Stimulated activated CD8-positive, alpha-beta memory T cell treated with anti-CD3 and anti-CD28 coated beads, Interleukin-2, amount 100 ng/mL, for 48 hours (primary cell): ENCODE measurements at places on chromosomes 6 and 20.

GRCh38 chr6:100415768-100416167 is 49.0 kb downstream of the SIM1 start:
- no peak for DNase-seq

GRCh38 chr20:62134735-62135231 is 8.4 kb downstream of the PSMA7 start:
- DNase-seq = no peak

- DNase-seq = no peak
These were observed 24.8 kb downstream of the TASP1 start for GRCh38 chr20:13613917-13614316.

GRCh38 chr6:56655996-56656395 is 13.3 kb upstream of the DST start:
- DNase-seq = no peak

- DNase-seq = no peak
These were observed 48.1 kb upstream of the HLA-E start for GRCh38 chr6:30441171-30441570.

GRCh38 chr20:20368418-20369249 is 730 bp downstream of the INSM1 start:
- no peak for DNase-seq

- DNase-seq = no peak
These were observed 459.8 kb upstream of the CITED2 start for GRCh38 chr6:139834232-139834631.

GRCh38 chr20:9114709-9115108 is 45.8 kb downstream of the PLCB4 start:
- DNase-seq = no peak

DNA sequence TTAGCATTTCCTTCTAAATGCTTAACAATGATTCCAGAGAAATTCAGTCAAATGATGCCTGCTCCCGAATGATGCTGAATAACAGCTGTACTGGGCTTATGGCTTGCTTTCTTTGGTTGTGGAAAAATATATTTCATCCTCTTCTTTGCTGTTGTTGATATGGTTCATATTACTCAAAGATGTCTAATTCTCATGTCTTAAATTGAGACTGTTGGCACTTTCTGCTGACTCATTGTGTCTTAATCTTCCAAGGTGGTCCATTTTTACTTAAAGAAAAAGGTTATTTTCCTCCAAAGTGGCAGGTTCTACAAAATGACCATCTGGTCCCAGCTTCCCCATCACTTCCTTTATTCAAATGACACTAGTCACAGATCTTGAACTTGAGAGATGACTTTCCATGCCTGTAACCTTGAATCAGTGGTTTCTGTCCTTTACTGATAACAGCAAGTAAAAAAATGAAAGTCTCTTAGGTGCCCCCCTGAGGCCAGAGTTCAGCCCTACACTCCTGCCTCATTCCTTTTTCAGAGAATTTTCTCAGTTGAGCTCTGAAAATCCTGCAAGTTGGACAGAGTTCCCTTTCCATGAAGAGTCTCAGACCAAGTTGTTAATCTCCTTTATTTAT is 6.9 kb downstream of the SNAP25 start:
- no peak for DNase-seq

GRCh38 chr6:99611148-99611547 is 4.5 kb downstream of the PRDM13 start:
- no peak for DNase-seq

DNA sequence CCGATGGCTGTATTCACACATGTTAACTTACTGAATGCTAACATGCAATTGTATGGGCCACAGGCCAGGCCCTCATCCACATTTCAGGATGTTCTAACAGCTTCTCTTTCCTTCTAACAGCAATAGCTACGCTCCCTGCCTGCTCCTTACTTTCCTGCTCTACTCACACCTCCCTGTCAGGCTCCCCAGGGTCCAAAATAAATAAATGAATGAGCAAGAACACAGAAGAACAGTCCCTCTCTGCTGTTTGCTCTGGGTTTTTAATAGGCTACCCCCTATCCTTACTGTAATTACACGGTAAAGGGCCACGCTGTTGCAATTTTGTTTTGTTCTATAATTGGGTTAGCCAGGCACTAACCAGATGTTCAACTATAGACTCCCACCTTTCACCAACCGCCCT is 135.6 kb downstream of the GMDS start:
- DNase-seq = no peak

DNA sequence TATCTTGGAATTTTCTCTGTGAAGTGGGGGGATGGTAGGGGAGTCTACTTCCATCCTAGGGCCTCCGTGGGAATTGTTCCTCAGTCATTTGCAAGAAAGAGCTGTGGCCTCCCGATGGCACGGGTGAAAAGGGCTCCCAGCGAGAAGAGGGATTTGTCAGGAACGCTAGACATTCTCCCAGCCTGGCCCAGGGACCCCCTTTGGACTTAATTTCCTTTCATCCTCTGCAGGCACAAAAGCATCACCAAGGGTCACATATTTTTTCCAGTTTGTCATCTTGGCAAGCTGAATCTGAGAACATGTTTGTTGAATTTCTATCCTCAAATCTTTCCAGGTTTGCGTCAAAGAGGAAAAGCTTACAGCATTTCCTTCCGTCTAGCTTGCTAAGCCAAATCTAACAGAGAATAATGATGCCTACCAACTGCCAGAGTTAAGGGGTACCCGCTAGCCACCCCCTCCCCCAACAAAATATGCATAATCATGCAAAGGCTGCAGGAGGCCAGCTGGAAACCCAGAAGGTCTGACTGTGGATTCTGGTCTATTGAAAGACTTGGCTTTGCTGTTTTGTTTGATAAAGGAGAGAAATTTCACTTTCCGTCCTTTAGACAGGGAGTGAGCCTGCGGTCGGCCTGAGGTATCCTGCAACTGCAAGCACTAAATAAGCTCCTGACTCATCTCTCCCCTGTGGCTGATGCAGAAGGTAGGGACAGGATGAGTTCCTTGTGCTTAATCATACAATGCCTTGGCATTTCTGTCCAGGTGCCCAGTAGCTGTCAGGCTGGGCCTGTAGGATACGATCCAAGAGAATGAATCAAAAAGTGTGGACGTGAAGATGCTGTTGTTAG is 23.1 kb downstream of the PSMG4 start:
- DNase-seq = no peak

DNA sequence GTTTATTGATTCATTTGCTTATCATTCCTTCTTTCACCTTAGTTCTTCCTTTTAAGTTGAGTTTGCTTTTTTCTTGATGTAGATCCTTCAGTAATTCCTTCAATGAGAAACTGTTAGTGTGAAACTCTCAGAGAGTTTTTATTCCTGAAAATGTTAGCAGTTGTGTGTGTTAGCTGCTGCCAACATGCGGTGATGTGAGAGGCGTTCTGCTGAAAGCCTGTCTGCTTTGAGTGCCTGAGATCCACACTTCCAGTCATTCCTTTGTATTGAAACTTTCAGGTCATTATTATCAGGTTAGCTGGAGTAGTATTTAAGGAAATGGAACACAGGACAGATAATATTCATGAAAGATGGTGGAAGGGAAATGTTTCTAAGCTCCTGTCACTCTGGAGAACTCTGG is 70.0 kb upstream of the SUPT3H start:
- DNase-seq = no peak

- no peak for DNase-seq
These were observed 111.8 kb downstream of the MCHR2 start for GRCh38 chr6:99882128-99882702.

DNA sequence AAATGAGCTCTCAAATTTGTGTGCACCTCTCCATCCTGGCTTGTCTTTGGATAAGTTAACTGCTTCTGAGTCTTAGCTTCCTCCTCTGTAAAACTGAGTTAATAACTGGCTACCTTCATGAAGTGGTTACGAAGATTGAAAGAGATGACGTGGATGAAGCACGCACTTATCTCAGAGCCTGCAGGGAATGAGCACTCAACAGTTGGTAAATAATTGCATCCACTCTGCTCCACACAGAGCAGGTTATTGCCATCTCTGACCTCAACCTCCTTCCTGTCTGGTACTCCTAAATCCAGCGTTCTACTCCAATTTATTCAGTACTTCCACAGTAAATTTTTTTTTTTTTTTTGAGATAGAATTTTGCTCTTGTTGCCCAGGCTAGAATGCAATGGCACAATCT is 6.9 kb downstream of the AURKA start:
- no peak for DNase-seq

DNA sequence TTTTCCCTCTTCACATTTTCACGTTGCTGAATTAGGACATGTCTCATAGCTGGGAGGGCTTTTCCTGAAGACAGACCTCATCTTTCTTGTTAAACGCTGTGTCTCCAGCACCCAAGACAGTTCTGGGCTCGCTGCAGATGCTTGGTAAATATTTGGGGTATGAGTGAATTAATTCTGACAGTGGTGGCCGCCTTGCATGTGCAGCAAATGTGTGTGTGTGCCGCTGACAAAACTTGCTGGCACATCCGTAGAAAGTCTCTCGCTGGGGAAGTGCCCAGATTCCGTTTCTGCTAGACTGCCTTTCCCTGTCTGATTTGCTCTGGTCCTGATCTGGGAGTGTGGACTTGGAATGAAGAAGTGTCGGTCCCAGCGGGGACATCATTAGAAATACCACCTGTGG is 48.2 kb upstream of the ZNFX1 start:
- no peak for DNase-seq

- no peak for DNase-seq
These were observed 19.0 kb downstream of the DLL1 start for GRCh38 chr6:170271771-170272314.

GRCh38 chr20:48680650-48681049 is 147.1 kb downstream of the PREX1 start:
- DNase-seq = no peak

DNA sequence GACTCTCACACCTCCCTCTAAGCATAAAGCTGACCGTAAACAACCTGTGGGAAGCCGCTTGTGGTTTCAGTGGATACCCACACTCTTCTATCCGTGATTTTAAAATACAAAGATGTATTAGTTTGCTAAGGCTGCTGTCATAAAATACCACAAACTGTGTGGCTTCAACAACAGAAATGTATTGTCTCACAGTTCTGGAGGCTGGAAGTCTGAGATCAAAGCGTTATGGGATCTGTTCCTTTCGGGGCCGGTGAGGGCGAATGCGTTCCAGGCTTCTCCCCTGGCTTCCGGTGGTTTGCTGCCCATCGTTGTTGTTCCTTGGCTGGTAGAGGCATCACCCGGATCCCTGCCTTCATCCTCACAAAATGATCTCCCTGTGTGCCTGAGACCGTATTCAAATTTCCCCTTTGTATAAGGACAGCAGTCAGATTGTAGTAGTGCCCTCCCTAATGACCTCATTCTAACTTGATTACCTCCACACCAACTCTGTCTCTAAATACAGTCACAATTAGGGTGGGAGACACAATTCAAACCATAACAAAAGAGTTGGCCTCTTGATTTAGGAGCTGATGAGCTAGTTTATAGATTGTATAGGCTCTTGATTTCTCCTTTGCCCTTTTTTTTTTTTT is 210.6 kb upstream of the SOX4 start:
- no peak for DNase-seq

GRCh38 chr6:117191448-117191847 is 73.9 kb upstream of the VGLL2 start:
- no peak for DNase-seq

GRCh38 chr20:33474097-33474873 is 15.6 kb upstream of the CBFA2T2 start:
- DNase-seq = no peak

GRCh38 chr6:5160206-5160605 is 75.1 kb downstream of the PPP1R3G start:
- no peak for DNase-seq

- no peak for DNase-seq
These were observed 111.5 kb downstream of the LCA5 start for GRCh38 chr6:79425589-79426311.

DNA sequence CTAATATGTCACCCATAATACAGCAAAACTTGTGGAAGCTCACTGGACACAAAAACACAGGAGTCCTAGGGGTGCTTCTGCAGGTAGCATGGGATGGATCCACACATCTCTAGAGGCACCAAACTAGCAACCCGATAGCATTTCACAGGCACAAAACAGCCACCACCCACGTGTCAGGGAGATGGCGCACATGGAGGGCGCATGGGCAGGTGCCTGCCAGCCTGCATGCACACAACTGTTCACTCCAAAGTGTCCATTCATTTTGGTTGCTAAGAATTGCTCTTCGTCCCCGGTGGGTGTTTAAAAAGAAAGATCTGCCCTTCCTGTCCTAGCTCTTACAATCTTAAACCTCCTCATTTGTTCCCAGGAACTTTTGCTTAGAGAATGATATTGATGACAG is 171.3 kb downstream of the SYNDIG1 start:
- no peak for DNase-seq

DNA sequence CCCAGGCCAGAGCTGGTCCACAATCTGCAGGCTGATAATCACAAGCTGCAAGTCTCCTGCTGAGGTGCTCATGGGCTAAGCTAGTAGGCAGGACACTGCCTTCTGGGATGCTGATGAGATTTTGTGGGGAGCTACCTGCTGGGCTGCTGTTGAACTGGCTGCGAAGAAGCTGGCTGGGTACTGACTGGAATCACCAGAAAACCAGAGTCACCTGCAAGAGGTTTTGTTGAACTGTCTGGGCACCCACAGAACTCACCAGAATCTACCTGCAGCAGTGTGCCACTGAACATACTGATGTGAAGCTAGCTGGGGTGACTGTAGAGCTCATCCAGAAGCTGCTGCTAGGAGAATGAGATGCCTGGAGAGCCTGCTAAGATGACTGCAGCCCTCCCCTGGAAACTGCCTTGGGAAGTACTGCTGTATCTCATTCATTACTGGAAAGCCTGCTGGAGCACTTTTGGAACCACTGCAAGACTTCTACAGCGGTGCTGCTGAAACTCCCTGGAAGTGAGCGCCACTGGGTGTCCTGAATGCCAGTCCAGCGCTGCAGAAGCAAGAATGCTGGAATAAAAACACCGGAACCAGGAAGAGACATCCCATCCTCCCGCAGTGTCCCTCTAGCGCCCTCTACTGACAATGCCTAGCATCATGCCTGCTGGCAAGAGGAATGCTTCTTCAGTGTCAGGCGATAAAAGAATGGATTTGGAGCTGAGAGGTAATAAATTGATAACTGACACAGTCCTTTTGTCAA is 64.9 kb upstream of the ARHGAP18 start:
- DNase-seq = peak; percentile 35

DNA sequence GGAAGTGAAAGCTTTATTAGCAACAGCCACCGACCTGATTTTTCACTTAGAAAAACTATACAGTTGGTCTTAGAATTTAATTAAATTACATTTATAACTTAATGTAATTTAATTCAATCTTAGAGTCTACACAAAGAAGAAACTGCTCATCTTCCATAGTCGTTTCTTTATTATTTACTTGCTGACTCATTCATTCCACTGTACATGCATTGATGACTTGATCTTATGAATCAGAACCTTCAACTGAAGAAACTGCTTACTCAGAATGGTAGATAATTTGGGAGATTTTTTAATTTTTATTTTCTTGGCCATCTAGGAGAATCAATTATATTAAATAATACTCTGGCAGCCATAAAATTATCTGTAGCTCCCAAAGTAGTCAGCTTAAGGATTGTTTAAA is 1021.6 kb upstream of the FLRT3 start:
- no peak for DNase-seq

DNA sequence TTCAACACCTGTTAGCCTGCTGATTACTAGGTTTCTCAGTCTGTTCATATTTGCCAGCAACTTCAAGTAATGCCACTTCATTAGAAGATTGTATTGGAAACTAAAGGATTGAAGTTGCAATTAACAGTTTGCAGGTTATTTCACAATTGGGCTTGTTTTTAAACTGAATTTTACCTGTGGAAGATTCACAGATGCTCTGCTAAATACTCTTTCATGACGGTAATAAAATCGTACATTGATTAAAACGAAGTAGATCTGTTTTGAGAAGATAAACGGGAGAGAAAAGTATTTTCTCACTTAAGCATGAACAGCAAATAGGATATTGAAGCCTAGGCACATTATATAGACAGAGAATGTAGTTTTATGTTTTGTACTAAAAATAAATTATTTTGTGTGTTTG is 1.6 kb downstream of the RNF182 start:
- no peak for DNase-seq
